ENCODE measurements at places on chromosomes 6 and 20. TPM values are rescaled to one million over a fixed set of nuclear protein-coding genes. Genes with fewer than 3 reads are reported as not detected.
A peak's percentile ranks its signal among the peaks of the same experiment; 100 is the strongest.

BYSL gene
- total RNA-seq, result 6.5 TPM

NAPB gene
- 3.6 TPM for total RNA-seq

CNKSR3 gene
- 24.2 TPM for total RNA-seq

KCNK16 gene
- total RNA-seq, result 12.7 TPM

SUPT3H gene
- total RNA-seq, result 3.6 TPM

MYCT1 gene
- 2.0 TPM for total RNA-seq

EMILIN3 gene
- not detected for total RNA-seq

GRCh38 chr6:144749263-144749662 lies 464.1 kb downstream of the UTRN start:
- no peak for DNase-seq
- H3K27ac ChIP-seq, result no peak overlapping the region
- H3K27me3 ChIP-seq, result no peaks in the 10 kb centered on the region
- no peak overlapping the region for H3K4me3 ChIP-seq
- no peaks in the 10 kb centered on the region for H3K36me3 ChIP-seq

GRCh38 chr6:158638324-158638854 lies 6.2 kb downstream of the DYNLT1 start:
- H3K27me3 ChIP-seq, result no peaks in the 10 kb centered on the region
- no peak for DNase-seq
- no peaks in the 10 kb centered on the region for H3K36me3 ChIP-seq
- peaks cover 12% of the 10 kb centered on the region for H3K4me1 ChIP-seq

GRCh38 chr6:34358389-34358905 lies 34.0 kb downstream of the NUDT3 start:
- DNase-seq, result no peak
- H3K4me1 ChIP-seq, result peaks cover 10% of the 10 kb centered on the region
- H3K4me3 ChIP-seq, result no peak overlapping the region
- no peaks in the 10 kb centered on the region for H3K27me3 ChIP-seq
- no peak overlapping the region for H3K27ac ChIP-seq

- no peaks in the 10 kb centered on the region for H3K27me3 ChIP-seq
- no peak overlapping the region for H3K27ac ChIP-seq
- peaks cover 3% of the 10 kb centered on the region for H3K4me1 ChIP-seq
- H3K4me3 ChIP-seq, result no peak overlapping the region
- no peak for DNase-seq
- no peaks in the 10 kb centered on the region for H3K36me3 ChIP-seq
Measured at GRCh38 chr20:23094213-23094896, 8.2 kb upstream of the CD93 start.

GRCh38 chr6:149079456-149079855 lies 238.1 kb upstream of the TAB2 start:
- H3K27me3 ChIP-seq, result no peaks in the 10 kb centered on the region
- no peak overlapping the region for H3K27ac ChIP-seq
- H3K36me3 ChIP-seq, result no peaks in the 10 kb centered on the region
- H3K4me1 ChIP-seq, result peaks cover 29% of the 10 kb centered on the region
- no peak for DNase-seq

GRCh38 chr6:113924312-113924723 lies 46.6 kb downstream of the HDAC2 start:
- H3K4me3 ChIP-seq, result no peak overlapping the region
- H3K27me3 ChIP-seq, result no peaks in the 10 kb centered on the region
- H3K36me3 ChIP-seq, result no peaks in the 10 kb centered on the region
- DNase-seq, result no peak
- no peaks in the 10 kb centered on the region for H3K4me1 ChIP-seq

- no peaks in the 10 kb centered on the region for H3K36me3 ChIP-seq
- DNase-seq, result no peak
- no peaks in the 10 kb centered on the region for H3K27me3 ChIP-seq
- H3K27ac ChIP-seq, result no peak overlapping the region
- no peak overlapping the region for H3K4me3 ChIP-seq
- H3K4me1 ChIP-seq, result no peaks in the 10 kb centered on the region
Measured at GRCh38 chr6:48429021-48429420, 318.0 kb upstream of the PTCHD4 start.

DNA sequence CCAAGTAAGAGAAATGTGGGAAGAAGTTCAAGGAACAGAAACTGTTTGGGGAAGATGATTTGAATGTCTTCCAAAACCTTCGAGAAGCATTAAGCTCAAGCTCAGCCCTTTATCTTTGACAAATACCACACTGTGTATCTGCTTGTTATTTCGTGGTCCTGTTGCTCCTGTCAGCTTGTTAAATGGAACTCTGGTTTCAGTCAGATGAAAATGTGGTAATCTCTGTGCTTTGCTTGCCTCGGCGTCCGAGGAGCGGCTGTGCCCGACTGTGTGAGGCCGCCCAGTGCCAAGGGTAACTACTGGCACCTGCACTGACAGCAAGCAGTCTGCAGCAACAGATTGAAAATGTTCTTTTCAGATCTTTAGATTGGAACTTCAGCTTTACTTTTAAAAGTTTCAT lies 577.9 kb upstream of the FLRT3 start:
- no peak overlapping the region for H3K27ac ChIP-seq
- H3K4me3 ChIP-seq, result no peak overlapping the region
- DNase-seq, result no peak
- no peaks in the 10 kb centered on the region for H3K27me3 ChIP-seq

DNA sequence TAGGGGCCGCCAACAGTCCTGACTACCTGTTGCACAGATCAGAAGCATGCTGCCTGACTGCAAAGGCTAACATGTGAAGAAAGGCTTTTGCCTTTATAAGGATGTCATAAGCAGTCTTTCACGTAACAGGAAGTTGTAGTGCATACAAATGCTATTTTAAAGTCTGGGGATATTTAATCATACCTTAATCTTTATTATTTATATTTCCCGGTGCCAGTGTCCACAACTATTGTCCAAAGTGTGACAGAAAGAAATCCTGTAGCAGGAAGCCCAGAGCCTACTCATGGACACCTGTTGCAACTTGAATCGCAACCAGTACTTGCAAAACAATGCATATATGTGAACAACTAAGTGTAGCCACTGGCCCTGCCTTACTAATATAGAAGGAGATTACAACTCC lies 235.8 kb downstream of the ALDH8A1 start:
- DNase-seq, result no peak
- H3K27ac ChIP-seq, result no peak overlapping the region
- H3K27me3 ChIP-seq, result no peaks in the 10 kb centered on the region
- H3K4me3 ChIP-seq, result no peak overlapping the region
- no peaks in the 10 kb centered on the region for H3K36me3 ChIP-seq
- no peaks in the 10 kb centered on the region for H3K4me1 ChIP-seq

GRCh38 chr6:10759312-10759839 lies 11.8 kb downstream of the TMEM14B start:
- H3K4me1 ChIP-seq, result no peaks in the 10 kb centered on the region
- peaks cover 7% of the 10 kb centered on the region for H3K36me3 ChIP-seq
- no peak for DNase-seq
- no peak overlapping the region for H3K27ac ChIP-seq
- no peak overlapping the region for H3K4me3 ChIP-seq

DNA sequence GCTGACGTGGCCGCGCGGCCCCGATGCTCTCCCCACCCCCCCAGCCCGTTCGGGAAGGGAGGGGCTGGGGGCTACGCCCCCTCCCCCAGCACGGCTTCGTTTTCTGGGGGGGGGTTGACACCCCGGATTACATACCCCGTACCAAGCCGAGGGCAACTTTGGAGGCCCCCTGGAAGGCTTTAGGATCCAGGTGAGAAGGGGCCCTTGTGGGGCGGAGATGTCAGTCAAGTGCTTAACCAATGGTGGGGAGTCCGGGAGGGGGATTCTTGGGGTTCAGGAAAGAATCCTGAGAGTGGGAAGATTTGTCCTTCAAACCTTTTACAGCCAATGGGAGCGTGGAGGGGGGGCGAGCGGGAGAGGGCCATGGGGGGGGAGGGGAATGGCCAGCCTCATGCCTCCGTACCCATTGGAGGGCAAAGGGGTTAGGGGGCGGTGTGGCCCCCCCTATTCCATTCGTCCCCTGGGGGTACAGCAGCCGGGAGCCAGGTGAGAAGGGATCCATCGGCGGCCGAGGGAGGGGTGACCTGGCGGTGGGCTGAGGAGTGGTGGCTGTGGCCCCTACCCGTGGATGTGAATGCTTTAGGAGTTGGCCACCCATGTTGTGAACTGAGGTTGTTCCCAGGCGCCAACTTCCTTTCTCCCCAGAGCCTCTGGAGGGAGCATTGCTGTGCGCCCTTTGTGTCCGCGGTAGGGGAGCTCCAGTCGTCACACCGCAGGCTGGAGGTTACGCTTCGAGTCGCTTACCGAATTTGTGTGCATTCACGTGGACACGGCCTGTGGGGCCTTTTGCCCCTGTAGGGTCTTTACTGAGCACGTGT lies 682 bp downstream of the BRD2 start:
- peak overlapping the region; percentile 99 for H3K27ac ChIP-seq
- peaks cover 23% of the 10 kb centered on the region for H3K4me1 ChIP-seq
- DNase-seq, result peak; percentile 84
- peak overlapping the region; percentile 76 for H3K4me3 ChIP-seq

- no peaks in the 10 kb centered on the region for H3K4me1 ChIP-seq
- DNase-seq, result no peak
- no peaks in the 10 kb centered on the region for H3K36me3 ChIP-seq
- H3K4me3 ChIP-seq, result no peak overlapping the region
Measured at GRCh38 chr6:87431263-87431662, 23.5 kb downstream of the CFAP206 start.

- no peak overlapping the region for H3K4me3 ChIP-seq
- no peaks in the 10 kb centered on the region for H3K27me3 ChIP-seq
- no peak overlapping the region for H3K27ac ChIP-seq
Measured at GRCh38 chr6:21171801-21172200, 421.8 kb upstream of the SOX4 start.

- no peak overlapping the region for H3K4me3 ChIP-seq
- DNase-seq, result no peak
- H3K27me3 ChIP-seq, result no peaks in the 10 kb centered on the region
Measured at GRCh38 chr20:24996449-24997377, 4.2 kb upstream of the APMAP start.

DNA sequence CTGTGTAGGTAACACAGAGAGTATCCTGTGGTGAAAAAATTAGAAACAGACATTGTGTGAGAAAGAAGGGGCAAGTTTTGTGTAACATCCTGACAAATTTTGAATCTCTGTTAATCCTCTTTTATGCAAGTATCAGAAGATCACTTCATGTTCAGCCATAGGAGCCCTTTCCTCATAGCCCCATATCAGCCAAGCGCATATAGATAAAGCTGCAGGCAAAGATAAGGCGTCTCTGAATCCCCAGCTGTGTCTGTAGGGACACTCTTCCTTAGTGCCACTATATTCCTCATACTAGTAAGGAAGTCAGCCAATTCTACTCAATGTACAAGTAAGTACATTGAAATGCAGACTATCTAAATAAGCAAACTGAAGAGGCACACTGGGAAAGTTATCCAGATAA lies 22.3 kb downstream of the HTR1E start:
- H3K4me1 ChIP-seq, result no peaks in the 10 kb centered on the region
- DNase-seq, result no peak
- no peak overlapping the region for H3K27ac ChIP-seq

GRCh38 chr6:158812611-158813010 lies 6.6 kb downstream of the EZR start:
- H3K36me3 ChIP-seq, result no peaks in the 10 kb centered on the region
- H3K27me3 ChIP-seq, result no peaks in the 10 kb centered on the region
- H3K4me1 ChIP-seq, result peaks cover 77% of the 10 kb centered on the region
- no peak overlapping the region for H3K27ac ChIP-seq

GRCh38 chr6:111472933-111473435 lies 10.0 kb downstream of the REV3L start:
- H3K4me3 ChIP-seq, result no peak overlapping the region
- no peak overlapping the region for H3K27ac ChIP-seq
- peaks cover 17% of the 10 kb centered on the region for H3K4me1 ChIP-seq
- no peaks in the 10 kb centered on the region for H3K27me3 ChIP-seq
